LNCaP clone FGC (cell line): ENCODE measurements at places on chromosomes 7 and 10.
A peak's percentile ranks its signal among the peaks of the same experiment; 100 is the strongest.

GRCh38 chr7:35380739-35381224 is 126.9 kb upstream of the TBX20 start:
- DNase-seq = no peak

DNA sequence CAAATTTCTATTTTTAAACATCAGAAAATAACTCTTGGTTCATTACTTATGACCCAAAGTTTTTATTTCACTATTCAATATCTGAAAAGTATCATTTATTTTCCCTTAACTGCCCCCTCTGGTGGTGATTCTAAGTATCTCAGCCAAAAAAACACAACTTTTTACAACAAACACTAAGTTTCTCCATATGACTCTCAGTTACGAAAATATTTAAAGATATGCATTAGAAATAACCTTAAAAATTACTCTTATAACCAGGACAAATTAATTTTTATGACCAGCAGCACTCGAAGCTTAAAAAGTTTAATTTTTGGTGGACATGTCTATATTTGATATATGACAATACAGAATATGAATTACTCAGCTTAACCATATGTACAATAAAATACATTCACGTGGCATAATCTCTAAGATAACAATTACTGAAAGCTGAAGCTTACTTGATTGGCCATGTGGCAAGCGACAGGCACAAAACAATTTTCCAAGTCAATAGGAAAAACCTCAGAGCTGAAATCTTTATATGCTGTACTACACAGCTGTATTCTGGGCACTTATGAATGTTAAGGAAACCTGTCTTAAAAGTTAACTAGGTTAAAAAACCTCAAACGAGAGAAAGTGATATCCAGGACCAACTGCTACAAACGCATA is 2.3 kb downstream of the HNRNPA2B1 start:
- no peak for DNase-seq

DNA sequence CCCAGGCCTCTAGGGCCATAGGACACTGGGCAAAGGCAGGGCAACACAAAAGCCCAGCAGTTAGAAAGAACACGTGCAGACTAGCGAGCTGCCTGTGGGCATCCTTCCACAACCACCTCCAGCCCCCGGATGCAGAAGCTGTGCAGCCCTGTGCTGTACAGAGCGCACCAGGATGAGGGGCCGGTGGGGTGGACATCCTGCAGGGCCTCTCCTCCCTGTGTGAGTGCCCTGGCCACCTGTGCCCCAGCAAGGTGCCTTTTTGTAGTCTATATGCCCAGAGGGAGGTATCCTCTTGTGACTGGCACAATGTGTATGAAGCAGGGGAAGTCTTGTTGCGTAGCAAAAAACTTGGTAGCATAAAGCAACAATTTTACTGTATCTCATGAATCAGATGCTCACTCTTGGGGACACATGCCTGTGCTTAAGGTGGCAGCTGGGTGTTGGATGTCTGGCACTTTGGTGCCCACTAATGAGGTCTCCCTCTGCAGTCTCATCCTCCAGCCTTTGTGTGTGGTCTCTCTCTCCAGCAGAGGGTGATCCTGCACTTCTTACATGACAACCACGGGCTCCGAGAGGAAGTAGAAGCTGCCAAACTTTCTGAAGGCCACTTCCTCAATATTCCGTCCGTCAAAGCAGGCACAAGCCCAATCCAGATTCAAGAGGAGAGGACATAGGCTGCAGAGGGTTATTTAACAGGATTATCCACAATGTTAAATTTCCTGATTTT is 8.7 kb downstream of the NCAPG2 start:
- DNase-seq = peak; percentile 72

GRCh38 chr7:91852263-91852741 is 28.2 kb downstream of the MTERF1 start:
- DNase-seq = peak; percentile 8

DNA sequence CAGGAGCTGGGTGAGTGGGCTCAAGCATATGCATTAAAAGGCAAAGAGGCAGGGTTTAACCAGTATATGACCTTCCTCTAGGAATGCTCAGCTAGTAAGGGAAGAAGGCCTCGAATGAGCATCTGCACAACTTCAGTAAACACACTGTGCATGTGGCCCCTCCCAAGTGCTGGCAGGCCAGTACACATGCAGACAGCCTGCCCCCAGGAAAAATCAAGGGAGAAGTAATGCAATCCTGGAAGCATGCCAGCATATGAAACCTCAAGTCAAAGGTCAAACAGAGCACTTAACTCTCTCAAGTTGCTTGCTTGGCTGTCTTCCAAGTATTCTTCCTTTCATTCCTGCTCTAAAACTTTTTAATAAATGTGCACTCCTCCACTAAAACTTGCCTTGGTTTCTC is 208.4 kb downstream of the ACTR3B start:
- DNase-seq = no peak

GRCh38 chr10:100806356-100806645 is 60.9 kb downstream of the PAX2 start:
- no peak for DNase-seq
